ENCODE measurements at places on chromosomes 2 and 18.

GRCh38 chr2:37318401-37318800 lies 6.2 kb downstream of the PRKD3 start:
- no peak for DNase-seq

- DNase-seq = no peak
Measured at GRCh38 chr2:146992057-146992456, 852.8 kb upstream of the ACVR2A start.

- no peak for DNase-seq
Measured at GRCh38 chr2:148960483-148960882, 78.0 kb upstream of the LYPD6B start.

GRCh38 chr2:10477443-10478297 lies 29.5 kb upstream of the ODC1 start:
- no peak for DNase-seq

DNA sequence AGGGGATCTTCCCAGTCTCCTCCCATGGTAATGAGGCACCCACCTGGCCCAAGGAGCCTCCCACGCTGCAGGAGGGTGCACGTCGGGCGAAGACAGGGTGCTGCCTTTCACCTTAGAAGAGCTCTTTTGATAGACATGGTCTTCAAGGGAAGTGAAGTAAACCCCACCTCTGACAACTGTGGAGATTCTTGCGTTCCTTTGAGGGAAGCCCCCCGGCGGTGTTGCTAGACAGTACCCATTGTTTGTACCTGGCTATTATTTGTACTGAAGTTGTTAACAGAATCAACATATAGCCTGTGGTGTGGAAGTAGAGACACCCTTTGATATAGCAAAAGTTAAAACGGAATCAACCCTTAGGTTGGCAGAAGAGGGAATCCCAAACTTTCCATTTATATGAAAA lies 648.0 kb downstream of the GALR1 start:
- no peak for DNase-seq

- DNase-seq = no peak
Measured at GRCh38 chr2:143734507-143734906, 605.3 kb downstream of the ARHGAP15 start.

GRCh38 chr18:394987-395362 lies 105.5 kb downstream of the COLEC12 start:
- peak; percentile 69 for DNase-seq

- no peak for DNase-seq
Measured at GRCh38 chr2:143601828-143602227, 472.6 kb downstream of the ARHGAP15 start.

GRCh38 chr2:207054521-207054920 lies 111.2 kb downstream of the KLF7 start:
- DNase-seq = no peak

DNA sequence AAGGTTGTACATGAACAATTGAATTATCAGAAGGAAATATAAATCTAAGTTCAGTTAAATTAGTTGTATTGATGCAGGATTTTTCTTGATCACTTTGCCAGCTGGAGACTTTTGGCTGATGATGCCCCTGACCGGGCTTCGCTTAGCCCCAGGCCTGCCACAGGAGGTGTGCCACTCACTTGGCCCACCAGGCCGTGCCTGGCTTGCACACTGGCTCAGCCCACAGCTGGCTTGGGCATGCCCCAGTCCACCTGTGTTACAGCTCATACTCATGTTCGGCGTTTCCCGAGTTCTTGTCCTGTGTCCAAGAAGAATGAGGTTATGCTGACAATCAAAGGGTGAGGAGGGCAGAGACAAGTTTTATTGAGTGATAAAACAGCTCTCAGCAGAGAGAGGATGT lies 773.9 kb upstream of the FANCL start:
- DNase-seq = no peak

DNA sequence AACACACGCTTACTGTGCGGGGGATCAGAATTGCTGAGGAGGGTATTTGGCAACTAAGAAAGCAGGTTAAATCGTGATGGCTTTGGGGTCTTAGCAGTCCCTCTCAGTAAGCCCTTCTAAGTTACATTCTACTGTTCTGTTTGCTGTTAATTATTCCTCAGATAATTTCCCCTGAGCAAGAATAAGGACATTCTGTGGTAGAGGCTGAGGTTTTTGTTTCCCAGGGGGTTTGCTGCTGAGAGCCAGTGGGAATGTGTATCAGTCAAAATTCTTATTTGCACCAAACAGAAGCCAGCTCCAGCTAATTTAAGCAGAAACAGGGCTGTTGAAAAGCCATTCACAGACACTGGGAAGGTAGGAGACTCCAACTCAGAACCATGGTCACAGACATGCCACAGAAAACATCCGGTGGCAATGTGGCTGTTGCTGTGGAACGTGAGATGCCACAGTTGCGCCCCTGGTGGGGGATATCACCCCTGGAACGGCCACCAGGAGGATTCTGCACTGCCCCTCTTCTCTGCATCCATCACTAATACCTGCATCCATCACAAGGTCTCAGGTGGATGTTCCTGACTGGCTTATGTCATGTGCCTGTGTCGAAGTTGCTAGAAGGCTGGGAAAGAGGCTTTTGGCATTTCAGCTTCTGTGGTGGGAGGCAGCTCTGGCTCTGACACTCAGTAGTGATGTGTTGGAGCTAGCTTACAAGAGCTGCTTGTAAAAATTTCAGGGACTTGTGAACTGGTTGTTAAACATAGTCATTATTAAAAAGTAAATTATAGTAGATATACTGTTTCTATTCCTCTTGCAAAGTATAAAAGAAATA lies 23.2 kb downstream of the SLC4A3 start:
- DNase-seq = no peak

DNA sequence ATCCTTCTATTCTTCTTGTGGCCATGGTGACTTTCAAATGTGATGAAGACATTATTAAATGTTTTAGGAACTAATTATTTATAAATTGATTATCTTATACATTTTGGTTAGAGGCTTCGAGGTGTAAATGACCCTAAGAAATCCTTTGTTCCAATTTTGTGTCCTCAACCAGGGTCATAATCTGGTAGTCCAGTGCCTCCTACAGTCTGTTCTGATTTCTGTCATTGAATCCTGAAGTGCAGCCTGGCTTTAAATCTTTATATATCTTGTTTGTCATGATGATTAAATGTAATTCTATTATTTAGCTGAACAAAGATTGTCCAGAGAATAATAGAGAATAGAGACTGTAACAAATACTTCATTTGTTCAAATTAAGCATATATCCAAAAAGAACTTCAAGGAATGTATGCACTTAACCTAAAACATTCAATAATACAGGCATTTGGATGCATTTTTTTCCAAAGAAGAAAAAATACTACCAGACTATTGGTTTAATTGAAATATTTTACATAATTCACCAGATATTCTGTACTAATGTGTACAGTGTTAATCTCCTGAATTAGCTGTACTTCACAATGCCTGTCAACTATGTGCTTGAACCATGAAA lies 89.8 kb downstream of the PRPF40A start:
- peak; percentile 5 for DNase-seq

GRCh38 chr2:213751446-213751845 lies 467.2 kb downstream of the SPAG16 start:
- no peak for DNase-seq

DNA sequence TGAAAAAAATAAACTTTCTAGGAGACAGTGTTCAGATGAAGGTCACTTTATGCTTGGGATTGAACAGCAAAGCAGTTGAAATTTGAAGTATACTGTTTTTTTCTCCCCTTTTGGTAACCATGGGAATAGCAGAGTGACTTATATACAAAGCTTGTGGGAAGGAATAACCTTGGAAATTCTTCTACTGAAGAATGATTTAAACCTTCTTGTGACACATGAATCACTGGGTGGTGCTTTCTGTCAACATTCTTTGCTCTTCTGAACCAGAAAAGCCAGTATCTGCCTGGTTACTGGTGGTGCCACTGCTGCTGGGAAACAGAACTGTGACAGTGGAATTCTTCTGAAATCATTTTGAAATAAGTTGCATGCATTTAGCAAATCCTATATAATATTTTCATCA lies 39.4 kb upstream of the RND3 start:
- peak; percentile 66 for DNase-seq

DNA sequence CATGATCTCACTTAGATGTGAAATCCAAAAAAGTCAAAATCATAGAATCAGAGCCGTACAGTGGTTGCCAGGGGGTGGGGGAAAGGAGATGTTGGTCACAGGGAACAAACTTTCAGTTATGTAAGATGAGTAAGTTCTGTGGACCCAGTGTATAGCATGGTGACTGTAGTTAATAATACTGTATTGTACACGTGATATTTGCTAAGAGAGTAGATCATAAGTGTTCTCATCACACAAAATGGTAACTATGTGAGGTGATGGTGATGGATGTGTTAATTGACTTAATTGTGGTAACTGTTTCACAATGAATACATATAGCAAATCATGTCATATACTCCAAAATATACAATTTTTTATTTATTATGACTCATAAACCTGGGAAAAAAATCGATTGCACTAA lies 202.1 kb upstream of the SMAD7 start:
- DNase-seq = no peak

DNA sequence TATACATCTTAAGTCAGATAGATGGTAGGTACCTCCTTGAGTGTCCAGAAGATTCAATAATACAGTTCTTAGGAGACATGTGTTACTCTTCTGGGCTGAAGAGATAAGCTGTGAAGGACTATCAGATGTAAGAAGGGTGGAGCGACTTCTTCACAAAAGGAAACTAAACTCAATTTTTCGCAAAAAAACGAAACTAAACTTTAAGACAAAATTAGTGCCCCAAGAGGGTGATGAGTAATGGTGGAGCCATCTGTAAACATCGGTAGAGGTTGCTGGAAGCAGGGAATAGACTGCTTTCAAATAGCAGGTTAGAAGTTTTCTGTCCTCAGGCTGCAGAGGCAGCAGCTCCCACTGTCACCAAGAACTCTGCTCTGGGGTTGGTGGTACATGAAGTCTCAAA lies 111.6 kb upstream of the TACR1 start:
- DNase-seq = peak; percentile 44

- no peak for DNase-seq
Measured at GRCh38 chr2:100182494-100183361, 40.3 kb upstream of the AFF3 start.

GRCh38 chr2:124602759-124603158 lies 577.7 kb downstream of the CNTNAP5 start:
- no peak for DNase-seq

DNA sequence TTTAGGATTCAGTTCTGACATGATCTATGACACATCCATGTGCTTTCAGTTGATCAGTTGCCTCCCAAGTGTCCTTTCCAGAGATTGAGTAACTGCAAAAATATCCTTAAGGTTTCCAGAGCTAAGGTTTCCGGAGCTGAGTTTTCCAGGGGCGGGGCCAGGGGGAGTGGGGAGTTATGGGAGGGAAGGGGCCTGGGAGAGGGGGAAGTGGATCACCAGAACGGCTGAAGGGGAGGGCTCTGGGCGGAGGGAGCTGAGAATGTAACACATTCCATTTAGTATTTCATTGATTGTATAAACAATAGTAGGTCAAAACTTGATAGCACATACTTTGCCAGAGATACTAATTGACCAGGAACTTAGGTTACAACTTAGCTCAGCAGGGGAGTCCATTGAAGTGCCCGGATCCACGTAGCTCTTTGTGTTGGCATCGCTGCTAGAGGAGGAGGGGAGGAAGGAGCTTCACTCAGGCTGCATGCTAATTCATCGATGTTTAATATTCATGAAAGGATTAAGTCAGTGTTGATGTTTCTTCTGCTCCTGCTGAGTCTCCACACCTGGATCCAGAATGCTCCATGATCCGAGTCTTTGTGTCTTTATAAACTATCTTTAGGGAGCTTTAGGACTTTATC lies 289.8 kb downstream of the ALPK2 start:
- DNase-seq = no peak

DNA sequence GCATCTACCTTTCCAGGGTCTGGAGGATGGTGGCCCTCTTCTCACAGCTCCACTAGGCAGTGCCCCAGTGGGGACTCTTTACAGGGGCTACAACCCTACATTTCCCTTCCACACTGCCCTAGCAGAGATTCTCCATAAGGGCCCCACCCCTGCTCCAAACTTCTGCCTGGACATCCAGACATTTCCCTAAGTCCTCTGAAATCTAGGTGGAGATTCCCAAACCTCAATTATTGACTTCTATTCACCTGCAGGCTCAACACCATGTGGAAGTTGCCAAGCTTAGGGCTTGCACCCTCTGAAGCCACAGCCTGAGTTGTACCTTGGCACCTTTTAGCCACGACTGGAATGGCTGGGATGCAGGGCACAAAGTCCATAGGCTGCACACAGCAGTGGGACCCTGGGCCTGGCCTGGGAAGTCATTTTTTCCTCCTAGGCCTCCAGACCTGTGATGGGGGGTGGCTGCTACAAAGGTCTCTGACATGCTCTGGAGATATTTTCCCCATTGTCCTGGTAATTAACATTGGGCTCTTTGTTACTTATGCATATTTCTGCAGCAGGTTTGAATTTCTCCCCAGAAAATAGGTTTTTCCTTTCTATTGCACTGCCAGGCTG lies 53.7 kb upstream of the ST3GAL5 start:
- DNase-seq = no peak

DNA sequence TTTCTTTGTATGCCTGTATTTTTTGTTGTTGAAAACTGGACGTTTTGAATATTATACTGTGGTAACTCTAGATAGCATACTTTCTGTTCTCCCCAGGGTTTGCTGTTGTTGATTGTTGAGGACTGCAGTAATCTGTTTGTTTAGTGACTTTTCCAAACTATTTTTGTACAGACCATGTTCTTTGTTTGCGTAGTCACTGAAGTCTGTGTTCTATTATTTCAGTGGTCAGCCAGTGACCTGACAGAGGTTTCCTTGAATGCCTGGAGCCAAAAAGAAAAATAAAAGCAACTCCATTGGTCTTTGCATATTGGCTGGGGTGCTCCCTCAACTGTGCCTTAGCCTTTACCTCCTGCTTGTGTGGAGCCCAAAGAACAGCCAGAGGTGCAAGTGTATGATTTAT lies 42.7 kb upstream of the PHLPP1 start:
- no peak for DNase-seq

DNA sequence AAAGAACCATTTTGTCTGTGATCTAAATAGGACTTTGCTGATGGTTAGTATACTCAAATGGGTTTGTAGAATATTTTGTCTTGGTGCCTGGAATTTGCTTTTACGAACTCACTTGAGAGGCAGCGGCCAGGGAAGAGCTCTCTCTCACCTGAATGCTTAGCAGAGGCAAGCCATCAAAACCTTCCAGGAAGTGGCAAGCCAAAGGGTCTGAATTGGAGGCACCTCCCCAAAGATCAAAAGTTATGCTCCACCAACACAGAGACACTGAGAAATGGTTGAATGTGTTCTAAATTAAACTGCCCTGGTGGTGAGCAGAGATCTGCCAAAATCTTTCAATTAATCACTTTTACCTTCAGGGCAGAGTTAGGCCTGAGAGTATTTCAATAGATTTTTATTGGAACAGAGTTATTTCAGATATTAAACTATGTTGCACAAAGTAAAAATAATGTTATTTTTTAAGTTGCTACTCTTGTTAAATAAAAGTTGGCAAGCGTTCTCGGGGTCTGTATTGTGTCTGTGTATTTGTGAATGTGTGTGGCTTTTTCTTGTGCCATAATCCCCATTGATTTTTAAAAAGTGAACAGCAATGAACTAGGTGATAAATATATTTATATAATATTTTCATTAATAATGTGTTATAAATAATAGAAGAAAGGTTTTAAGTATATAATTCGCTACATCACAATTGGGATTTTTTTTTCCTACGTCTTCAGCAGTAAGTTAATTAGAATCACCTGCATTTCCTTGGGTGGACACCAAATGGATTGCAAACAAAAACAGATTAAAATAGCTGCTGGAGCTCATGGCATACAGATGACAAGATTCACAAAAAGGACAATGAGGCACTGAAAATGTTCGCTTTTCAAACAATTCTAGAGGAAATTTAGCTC lies 416.1 kb downstream of the ARHGAP15 start:
- no peak for DNase-seq

GRCh38 chr2:126825316-126825715 lies 73.4 kb upstream of the TEX51 start:
- no peak for DNase-seq

GRCh38 chr2:67825476-67825875 lies 237.3 kb downstream of the C1D start:
- DNase-seq = no peak

All from Daoy (cell line).